ENCODE measurements at places on chromosomes 6 and 20.

DNA sequence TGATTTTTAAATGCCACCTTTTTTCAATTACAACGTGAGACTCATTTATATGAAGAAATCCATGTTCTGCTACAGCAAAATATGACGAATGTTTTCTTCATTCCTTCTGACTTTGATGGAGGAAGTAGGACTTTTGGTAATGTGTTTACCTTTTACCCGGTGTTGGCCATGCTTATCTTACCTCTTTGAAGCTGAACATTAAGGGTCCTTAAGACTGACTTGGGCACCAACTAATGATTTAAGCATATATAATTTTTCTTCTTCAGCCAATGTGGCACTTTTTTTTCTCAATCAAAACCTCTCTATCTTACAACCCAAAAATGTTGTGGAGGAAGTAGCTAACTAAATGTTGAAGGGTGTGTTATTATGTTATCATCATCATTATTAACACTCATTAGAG lies 337.5 kb downstream of the EPHA7 start:
- no peak for DNase-seq

- DNase-seq = peak; percentile 49
Measured at GRCh38 chr6:135801755-135802465, 49.6 kb upstream of the PDE7B start.

DNA sequence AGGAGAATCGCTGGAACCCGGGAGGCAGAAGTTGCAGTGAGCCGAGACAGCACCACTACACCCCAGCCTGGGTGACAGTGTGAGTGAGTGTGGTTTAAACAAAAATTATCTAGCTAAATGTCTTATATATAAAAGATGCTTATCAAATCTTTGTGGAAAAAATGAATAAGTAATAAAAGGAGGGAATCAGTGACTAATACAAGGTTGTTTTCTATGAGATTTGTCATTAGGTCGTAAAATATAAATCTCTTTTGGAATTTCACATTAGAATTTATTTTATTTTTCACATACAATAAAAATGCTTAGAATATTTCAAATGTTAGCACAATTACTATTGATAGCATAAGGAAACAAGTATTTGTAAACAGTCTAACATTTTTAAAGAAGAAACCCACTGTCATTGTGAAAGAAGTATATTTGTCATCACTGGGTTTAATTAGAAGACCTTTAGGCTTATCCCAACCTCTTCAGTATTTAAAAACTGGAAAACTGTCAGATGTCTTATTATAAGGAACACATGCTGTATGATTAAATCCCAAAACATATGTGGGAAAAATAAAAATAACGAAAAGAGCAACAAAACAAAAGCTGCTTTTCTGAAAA lies 47.1 kb downstream of the ASCC3 start:
- DNase-seq = no peak

DNA sequence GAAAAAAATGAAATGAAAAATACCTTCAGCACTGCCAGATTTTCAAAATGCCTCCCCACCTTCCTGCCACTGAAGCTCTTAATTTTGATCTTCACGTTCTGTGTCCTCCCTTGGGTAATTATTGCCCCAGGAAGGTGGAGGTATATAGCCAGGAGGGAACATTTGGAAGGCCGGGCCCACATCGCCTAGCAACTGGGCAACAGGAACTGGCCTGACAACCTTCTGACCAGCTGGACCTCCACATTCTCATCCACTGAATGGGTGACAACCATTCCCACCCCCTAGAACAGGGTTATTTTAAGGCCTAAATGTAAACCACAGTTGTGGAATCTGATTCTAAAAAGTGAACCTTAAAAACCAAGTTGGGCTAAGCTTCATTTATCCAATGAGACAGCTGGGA lies 3.2 kb downstream of the RRBP1 start:
- no peak for DNase-seq

DNA sequence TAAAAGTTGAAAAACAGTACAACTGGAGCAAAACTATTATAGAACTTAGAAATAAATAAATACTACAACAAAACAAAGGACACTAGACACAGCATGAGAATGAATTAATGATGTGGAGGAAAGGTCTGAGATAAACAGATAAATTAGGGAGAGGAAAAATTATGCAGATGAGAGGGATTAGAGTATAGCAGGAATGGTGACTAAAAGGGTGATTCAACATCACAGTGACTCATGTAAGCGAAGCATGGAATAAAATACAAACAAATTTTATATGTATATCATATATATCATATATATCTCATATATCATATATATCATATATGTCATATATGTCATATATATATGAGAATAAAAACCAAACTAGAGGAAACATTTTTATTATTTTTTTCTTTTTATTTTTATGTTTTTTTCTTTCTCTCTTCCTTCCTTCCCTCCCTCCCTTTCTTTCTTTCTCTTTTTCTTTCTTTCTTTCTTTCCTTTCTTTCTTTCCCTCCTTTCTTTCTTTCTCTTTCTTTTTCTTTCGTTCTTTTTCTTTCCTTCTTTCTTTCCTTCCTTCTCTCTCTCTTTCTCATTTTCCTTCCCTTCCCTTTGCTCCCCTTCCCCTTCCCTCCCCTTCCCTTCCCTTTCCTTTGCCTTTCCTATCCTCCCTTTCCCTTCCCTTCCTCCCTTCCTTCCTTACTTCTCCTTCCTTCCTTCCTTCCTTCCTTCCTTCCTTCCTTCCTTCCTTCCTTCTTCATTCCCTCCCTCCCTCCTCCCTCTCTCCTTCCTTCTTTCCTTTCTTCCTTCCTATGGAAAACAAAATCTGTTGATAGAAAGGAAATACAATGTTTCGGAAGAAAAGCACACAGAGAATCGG lies 1014.6 kb downstream of the GRIK2 start:
- DNase-seq = no peak

DNA sequence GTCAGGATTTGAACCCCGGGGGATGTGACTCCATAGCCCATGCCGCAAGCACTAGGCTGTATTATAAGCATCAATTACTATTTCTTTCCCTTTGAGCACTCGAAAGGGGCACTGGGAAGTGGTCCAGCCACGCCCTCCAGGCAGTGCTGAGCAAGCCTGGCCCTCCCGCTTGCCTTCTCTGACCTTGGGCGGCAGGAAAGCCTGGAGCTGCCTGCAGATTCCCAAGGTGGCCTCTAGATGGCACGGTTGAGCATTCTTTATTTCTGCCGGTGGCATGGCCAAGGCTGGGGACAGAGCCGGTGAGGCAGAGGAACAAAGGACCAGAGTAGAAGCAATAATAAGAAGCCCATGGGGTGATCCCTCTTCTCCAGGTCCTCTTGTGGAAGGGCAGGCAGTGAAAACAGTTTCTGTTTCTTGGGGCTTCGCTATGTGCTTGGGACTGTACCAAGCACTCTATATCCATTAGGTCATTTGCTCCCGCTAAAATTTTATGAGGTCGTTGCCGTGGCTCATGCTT lies 32.0 kb downstream of the ARHGAP40 start:
- peak; percentile 82 for DNase-seq

- no peak for DNase-seq
Measured at GRCh38 chr20:8749986-8750385, 318.9 kb upstream of the PLCB4 start.

- DNase-seq = no peak
Measured at GRCh38 chr6:160926281-160927276, 65.0 kb upstream of the MAP3K4 start.

Data from NCI-H82 (cell line).